Fibroblast of the conjunctiva (primary cell): ENCODE measurements at places on chromosomes 6 and 20.

GRCh38 chr6:53070806-53071205, 5.6 kb downstream of the FBXO9 start:
- no peak for DNase-seq

GRCh38 chr6:164216368-164216767, 801.9 kb downstream of the QKI start:
- no peak for DNase-seq

- no peak for DNase-seq
Observed at GRCh38 chr6:2450546-2450945, 205.1 kb upstream of the GMDS start.

DNA sequence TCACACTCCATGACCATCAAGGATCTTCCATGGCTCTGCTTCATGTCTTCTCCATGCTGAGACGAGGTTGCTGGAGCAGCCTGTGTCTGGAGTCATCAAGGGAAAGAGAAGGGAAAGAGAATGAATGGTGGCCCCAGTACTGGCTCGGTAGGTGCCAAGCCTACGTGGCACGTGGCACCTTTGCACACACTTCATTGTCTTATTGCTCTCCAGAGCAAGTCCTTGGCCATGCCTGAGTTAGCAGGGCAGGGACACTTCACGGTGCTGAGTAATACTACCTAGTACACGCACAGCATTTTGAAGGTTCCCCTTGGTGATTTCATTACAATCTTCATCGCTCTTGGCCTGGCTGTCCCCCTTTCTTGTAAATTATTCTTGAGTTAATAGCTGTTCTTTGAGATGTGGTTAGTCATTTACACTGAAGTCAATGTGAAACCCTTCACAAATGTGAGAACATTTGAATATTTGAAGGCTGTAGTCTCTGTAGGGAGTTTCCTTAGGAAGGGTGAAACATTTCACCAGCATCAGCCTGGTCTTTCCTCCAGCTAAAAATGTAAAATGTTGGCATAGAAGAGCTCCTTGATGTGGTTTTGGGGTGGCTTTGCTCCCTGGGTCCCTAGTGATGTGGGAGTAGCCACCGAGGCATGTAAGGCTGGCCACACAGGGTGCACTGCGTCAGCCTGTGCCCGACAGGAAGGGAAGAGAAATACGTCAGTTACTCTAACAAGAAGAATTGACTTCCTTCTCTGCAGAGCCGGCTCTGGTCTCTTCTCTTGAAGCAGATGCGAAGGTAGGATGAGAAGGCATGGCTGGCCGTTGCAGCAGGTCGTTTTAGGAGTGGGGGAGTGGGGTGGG, at the start of gene SYTL3:
TSS of gene SYTL3 (plus strand) at position 766 of the 855 bp plus-strand sequence. CDS start 13,215 bp downstream, outside the sequence.
- no peak for DNase-seq

DNA sequence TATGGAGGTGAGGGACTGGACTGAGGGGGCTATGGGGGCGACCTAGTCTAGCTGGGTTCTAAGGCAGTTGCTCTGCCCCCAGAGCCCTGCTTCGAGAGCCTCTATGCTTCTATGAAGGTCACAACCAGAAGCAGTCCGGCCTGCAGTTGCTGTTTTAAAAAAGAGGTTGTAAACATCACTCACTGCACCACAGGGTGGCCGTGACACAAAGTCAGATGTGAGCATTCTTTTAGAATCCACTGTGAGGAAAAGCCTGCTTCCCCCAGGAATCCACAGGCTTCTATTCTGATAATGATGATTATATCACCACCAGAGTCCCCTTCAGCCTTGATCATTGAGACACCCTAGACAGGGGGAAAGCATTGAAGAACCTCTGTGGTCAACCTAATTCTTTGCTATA, 229.7 kb upstream of the AGPAT4 start:
- no peak for DNase-seq

DNA sequence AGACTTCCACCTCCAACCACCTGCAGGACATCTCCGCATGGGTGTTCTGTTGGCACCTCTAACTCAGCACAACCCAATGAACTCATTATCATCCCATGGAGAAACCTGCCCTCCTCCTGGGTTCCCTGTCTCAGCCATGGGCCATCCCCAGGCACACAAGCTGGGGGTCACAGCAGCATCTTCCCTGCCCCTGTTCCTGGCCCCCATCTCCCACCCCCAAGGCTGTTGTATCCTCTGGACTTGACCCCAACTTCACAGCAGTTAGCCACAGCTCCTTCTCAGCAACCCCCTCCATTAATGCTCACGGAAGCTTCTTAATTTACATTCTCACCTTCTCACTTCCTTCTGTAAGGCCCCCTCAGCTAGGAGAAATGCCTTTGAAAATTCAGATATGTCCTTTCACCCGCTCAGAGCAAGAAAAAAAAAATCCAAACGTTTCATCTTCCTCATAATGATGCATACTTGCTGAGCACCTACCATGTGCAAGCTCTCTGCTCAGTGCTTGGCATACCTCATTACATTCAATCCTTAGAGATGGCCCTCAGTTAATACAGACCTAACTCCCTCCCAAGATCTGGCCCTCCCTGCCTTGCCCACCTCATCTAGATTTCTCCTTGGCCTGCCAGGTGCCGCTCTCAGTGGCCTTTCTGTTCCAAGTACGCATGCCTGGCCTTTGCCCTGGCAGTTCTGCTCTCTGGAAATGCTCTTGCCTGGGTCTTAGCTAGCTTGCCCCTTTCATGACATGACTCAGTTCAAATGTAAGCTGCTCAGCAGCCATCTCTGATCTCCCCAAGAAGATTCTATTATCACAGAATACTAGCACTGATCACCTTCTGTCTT, 2.5 kb upstream of the NELFCD start:
- no peak for DNase-seq

DNA sequence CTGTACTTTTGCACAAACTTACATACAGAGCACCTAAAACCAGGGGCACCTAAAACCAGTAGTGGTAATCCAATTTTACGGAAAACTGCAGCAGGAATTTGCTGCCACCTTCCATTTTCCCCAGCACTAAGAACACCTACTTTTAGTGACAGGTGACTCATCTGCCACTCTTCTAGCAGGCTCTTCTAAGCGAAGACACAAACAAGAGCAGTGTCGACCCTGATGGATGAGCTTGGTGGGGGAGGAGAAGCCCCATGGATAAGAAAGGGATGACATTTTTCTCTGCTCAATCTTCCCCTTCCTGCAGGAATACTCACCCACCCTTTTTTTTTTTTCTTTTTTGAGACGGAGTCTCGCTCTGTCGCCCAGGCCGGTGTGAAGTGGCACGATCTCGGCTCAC, 116.9 kb downstream of the GMPR start:
- DNase-seq = no peak

- DNase-seq = peak; percentile 36
Observed at GRCh38 chr6:8983202-8983688, 547.9 kb upstream of the SLC35B3 start.

DNA sequence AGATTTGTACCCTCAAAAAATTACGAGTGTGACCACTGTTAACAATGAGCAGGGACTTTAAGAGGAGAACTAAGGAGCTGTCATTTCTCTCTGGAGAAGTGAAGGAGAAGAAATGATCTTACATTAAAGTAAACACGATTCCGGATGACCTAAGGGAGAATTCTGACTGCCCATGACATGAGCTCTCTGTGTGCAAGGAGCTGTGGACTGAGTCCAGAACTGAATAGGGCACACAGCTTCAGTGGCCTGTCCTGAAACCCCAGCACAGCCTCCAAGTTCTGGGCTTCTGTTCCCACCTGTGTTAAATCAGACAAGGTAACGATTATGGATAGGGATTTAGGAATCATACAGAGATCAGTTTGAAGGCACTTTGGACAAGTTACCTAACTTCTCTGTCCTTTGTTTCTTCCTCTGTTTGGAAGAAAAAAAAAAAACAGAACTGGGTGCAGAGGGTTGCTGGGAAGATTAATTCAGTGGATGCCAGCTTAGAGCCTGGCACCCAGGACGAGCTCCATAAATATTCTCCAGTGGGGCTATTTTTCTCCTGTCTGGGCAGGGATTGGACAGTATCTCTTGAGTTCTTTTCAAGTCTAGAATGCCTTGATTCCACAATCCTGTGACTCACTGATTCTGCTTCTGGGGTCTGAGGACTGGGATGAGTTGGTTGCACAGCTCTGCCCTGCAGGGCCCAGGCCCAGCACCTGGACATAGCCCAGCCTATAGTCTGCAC, 65.7 kb downstream of the MRPL14 start:
- DNase-seq = no peak

DNA sequence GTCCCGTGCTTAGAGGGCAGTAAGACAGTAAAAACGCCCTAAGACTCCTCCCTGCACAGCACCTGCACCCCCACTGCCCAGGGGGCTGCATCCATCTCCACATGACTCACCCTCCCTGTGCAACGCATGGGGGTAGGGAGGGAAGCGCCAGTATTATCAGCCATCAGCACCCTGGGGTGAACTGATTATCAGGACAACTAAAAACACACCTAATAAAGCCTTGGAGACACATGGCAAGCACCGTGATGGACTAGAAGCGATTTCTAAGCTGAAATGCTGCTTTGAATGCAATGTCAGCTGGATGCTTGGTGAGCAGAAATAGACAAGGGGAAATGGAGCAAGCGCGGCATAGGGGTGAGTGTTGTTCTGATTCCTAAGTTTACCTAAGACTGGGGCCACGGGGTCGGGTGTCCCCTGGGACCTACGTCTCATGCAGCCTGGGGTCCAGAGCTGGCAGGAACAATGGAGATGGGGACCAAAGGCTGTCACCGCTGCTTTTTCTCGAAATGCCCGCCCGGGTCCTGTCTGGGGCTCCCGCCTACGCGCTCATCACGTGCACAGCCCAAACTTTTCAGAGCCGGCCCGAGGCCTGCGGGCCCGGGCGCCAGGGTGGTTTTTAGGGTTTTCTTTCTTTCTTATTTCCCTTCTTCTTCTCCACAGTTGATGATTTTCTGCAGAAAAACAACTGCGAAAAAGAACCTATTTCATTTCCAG, 702 bp upstream of the TNFAIP3 start:
- no peak for DNase-seq

- no peak for DNase-seq
Observed at GRCh38 chr6:45645302-45645701, 267.6 kb upstream of the SUPT3H start.

DNA sequence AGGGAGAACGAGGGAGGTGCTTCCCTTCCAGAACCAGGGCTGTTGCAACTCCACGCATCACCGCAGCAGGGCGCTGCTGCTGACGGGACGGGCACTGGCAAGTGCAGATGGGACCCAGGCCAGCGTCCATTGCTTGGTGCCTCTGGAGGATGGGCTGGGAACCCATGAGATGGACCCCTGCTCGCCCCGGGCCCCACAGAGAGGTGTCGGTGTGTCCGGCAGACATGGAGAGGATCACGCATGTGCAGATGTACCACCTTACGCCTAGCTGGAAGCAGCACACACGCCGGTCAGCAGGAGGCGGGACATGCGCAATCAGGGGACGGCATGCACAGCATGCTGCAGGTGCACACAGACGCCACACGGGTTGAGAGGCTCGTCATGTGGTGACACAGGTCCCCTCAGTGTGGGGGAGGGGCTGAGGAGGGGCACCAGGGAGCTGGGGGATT, 5.7 kb downstream of the CABLES2 start:
- DNase-seq = no peak
